ENCODE measurements at places on chromosomes 16 and 17. TPM values are rescaled to one million over a fixed set of nuclear protein-coding genes. Genes with fewer than 3 reads are reported as not detected.

Gene AOC2
- 1.8 TPM for polyA plus RNA-seq

Gene RAB26
- 4.9 TPM for polyA plus RNA-seq

Gene NOS2
- 0.28 TPM for polyA plus RNA-seq

Gene C16orf54
- polyA plus RNA-seq = not detected

Gene RARA
- 6.6 TPM for polyA plus RNA-seq

Gene PLXDC1
- polyA plus RNA-seq = 13.5 TPM

Gene MMP15
- 18.7 TPM for polyA plus RNA-seq

Gene SYNGR2
- polyA plus RNA-seq = 2.7 TPM

Gene INTS2
- 17.3 TPM for polyA plus RNA-seq

Gene COG1
- 26.3 TPM for polyA plus RNA-seq

Gene FOXL1
- 0.24 TPM for polyA plus RNA-seq

Gene IGF2BP1
- 13.0 TPM for polyA plus RNA-seq

Gene RNF43
- not detected for polyA plus RNA-seq

Gene KRTAP4-6
- polyA plus RNA-seq = not detected

Gene KIF2B
- not detected for polyA plus RNA-seq

Gene ST6GALNAC1
- not detected for polyA plus RNA-seq

Gene KRT33A
- not detected for polyA plus RNA-seq

Gene SLC25A10
- 8.7 TPM for polyA plus RNA-seq

Gene DHRS7C
- not detected for polyA plus RNA-seq

Gene OR2C1
- polyA plus RNA-seq = not detected

Measured in neural cell (in vitro differentiated cells).